ENCODE measurements at places on chromosomes 7 and 10.

GRCh38 chr7:64619705-64620104, 46.2 kb upstream of the ZNF107 start:
- no peak for DNase-seq

GRCh38 chr10:49518566-49518965, 20.4 kb downstream of the ERCC6 start:
- no peak for DNase-seq

GRCh38 chr10:77647543-77648293, 10.1 kb upstream of the KCNMA1 start:
- DNase-seq, result no peak

DNA sequence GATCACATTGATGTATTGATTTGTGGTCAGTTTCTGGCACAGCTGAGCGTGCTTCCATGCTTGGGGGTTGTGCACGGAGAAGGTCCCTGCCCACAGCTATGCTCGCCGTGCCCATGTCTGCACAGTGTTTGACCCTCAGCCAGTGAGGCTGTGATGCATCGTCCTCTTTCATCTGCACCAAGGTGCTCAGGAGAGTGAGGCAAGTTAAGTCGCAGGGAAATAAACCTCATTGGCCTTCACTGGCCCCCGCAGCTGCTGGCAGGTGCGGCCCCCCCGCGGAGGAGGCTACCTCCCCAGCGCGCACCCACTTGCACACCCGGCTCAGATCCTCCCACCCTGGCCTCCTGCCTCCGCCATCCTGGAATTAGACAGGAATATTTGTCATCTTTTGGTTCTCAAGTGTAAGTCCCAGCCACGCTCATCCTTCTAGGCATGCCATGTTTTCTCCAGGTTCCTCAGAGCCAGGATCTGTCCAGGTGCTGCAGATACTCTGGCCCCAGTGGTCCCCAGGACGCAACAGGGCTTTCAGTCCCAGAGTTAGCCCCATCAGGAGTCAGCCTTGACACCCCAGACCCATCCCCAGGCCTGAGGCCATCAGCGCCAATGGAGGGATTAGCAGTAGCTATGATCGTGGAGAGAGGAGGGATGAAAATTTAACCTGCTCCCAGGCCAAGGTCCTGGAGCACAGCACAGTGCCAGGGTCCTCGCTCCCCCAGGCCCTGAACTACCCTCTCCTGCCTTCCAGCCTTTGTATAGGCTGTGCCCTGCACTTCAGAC, 93.7 kb downstream of the OAT start:
- no peak for DNase-seq

DNA sequence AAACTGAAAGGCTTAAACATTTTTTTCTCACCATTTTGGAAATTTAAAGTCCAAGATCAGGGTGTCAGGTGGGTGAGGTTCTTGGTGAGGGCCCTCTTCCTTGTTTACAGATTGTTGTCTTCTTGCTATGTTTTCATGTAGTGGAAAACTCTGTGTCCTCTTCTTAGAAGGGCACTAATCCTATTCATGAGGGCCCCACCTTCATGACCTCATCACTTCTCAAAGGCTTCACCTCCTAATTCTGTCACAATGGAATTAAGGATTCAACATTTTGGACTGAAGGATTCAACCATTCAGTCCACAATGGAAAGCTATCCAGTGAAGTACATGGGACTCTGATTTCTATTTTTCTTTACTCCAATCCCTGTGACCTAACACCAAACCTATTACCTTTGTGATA, 27.3 kb downstream of the MACC1 start:
- no peak for DNase-seq

DNA sequence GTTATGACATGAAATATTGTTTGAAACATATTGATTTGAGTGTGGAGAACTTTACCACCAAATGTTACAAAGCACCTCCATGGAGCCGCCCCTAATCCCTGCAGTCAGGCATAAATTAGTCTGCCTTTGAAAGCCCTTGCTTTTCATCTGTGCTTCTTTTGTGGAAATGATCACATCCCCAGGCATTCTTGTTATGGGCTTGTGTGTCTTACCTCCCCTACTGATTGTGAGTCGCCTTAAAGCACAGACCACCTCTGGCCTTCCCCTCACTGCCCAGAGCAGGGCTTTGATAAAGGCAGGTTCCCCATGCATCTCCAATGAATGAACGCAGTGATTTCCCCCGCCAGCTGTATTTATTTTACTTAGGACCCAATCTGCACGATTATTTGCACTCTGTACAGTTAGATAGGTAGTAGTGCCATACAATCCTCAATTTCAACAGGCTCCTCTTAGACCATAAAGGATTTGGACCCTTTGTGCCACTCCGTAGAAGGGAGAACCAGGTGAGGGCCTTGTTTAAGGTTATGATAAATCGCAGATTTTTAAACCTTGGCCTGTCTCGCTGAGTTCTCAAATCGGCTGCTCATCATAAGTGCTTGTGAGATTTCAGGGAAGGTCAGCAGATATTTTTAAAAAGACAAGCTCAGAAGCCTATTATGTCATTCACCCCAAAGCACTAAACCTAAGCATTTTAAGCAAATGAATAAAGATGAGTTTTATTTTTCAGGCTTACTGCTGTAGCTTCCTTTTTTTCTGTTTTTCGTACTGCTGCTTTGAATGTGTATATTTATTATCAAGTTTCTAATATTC, 107.8 kb downstream of the CUBN start:
- DNase-seq, result no peak

- DNase-seq, result no peak
These were observed 405.5 kb upstream of the C7orf33 start for GRCh38 chr7:148185041-148185440.
